ENCODE measurements at places on chromosomes 16 and 17.

DNA sequence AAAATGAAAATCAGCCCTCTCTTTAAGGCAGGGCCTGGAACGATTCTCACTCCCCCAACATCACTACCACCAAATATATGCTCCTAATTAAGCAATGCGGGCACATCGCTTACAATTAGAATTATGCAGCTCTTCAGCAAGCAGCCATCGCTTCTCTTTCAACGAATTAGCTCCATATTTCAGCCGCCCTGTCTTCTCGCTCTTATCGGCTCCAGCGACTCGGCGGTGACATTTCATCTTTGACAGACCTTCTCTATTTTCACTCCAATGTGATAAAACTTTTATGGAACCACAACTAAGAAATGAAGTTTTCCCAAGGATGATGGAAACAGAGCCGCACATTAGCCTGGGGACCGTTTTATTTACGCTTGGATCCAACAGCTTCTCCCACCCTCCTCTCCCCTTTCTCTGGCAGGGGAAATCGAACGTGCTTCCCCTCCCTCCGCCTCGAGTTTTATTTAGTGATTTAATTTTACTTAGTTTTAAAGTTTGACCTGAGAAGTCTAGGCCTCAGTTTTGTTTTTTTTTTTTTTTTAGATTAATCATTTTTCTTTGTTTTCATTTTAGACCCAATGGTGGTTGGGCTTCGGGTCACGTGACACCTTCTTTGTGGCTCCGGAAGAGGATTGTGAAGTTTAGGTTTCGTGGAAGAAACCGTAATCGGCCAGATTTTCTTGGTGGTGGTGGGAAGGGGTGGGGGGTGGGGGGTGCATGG, 3.1 kb upstream of the HOXB2 start:
- peak; percentile 18 for DNase-seq

DNA sequence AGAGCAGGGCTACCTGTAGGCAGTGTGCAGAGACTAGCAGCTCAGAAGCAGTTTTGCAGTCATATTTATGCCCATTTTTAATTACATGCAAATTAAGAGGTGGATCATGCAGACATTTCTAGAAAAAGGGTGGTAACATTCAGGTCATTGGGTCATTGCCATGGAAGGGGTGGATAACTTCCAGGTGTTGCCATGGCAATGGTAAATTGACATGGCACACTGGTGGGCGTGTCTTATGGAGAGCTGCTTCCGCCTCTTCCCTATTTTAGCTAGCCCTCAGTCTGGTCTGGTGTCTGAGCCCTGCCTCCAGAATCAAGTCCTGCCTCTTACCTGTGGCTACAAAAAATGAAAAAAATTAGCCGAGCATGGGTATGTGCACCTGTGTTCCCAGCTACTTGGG, 2.8 kb upstream of the DNAI2 start:
- peak; percentile 57 for DNase-seq

- no peak for DNase-seq
These were observed at the start of gene CORO6 for GRCh38 chr17:29622337-29623282. CORO6 (minus strand) TSS chr17:29622912; CDS start chr17:29621421, 1,491 bp downstream.

DNA sequence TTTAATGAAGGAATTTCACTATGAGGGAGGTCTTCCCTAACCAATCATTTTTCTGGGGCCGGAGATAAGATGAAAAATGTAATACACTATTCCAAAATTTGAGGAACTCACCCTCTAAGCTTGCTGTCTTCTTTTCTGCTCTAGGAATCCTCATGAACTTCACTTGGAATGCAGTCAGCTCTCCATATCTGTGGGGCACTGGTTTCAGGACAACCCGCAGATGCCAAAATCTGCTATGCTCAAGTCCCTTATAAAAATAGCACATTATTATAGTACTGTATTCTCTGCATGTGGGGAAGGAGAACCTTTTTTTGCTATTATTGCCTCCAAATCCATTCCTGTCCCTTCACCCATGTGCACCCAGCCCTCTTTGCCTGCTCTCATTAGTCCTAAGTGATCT, 146.0 kb downstream of the ABCA8 start:
- DNase-seq, result no peak

DNA sequence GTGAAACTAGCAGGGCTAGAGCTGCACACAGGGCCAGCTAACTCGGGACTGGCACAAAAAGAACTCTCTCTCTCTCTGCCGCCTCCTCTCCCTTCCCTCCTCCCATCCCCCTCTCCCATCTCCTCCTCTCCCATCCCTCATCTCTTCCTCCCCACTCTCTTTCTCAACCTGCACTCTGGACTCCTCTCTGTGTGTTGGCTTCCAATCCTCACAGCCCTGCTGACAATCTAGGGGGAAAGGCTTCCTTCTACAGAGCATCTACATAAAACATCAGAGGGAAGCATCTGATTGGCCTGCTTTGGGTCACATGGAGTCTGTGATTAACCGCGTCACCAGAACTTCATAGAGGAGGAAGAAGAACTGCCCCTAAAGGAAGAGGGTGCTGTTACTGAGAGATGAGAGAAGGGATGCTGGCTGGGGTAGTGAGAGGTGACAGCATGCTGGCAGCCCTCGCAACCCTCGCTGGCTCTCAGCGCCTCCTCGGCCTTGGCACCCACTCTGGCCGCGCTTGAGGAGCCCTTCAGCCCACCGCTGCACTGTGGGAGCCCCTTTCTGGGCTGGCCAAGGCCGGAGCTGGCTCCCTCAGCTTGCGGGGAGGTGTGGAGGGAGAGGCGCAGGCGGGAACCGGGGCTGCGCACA, 12.8 kb upstream of the ZFP90 start:
- no peak for DNase-seq

DNA sequence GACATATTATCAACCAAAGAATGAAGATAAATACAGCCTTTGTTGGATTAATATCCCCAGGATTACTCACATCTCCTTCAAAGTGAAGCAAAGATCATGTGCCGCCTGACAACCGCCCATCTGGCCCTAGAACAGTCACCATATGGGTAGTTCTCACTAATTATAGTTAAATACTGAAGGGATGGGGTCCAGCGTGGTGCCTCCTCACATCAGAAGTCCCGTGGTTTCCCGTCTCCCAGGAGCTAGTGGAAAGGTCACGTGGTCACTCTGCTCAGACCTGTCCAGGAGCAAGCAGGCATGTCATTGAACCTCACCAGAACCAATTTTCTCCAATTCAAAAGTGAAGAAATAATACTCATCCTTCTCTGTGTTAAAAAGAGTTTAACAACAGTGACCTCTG, 434.5 kb downstream of the SHISA9 start:
- DNase-seq, result no peak

GRCh38 chr17:1112875-1113274, 66.9 kb downstream of the ABR start:
- no peak for DNase-seq

GRCh38 chr16:24589997-24590396, 50.6 kb downstream of the RBBP6 start:
- DNase-seq, result no peak

DNA sequence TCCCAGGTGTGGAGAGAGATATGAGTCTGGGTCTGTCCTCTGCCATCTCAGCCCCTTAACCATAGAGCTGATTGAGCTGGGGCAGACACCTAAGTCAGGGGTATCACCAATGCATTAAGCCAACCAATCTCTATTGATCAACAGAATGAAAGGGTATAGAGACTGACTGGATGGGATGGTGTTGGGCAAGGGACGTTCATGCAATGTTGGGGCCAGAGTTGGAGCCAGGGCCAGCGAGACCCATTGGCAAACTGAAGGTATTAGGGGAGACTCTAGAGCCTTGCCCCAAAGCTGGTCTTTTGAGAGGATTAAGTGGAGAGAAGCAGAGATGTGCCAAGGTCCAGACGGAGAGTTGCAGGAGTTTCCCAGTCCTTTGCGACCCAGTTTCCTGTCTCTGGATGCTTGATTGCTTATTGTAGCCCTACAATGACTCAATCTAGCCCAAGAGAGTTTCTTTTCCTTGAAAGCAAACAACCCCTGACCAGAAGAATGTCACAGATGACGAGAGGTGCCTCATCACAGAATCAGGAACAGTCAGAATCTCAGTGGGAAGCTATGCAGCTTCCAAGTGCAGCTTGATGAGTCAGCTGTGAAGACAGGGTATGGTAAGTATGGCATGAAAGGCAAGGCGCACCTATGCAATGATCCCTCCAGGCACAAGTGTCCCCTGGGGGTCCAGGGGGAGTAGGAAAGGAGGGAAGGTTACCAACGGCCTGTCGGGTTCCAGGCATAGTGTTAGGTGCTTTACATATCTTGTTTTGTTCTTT, 137.2 kb downstream of the UTP18 start:
- no peak for DNase-seq

- DNase-seq, result no peak
These were observed 161.7 kb upstream of the SOX9 start for GRCh38 chr17:71959154-71959553.

DNA sequence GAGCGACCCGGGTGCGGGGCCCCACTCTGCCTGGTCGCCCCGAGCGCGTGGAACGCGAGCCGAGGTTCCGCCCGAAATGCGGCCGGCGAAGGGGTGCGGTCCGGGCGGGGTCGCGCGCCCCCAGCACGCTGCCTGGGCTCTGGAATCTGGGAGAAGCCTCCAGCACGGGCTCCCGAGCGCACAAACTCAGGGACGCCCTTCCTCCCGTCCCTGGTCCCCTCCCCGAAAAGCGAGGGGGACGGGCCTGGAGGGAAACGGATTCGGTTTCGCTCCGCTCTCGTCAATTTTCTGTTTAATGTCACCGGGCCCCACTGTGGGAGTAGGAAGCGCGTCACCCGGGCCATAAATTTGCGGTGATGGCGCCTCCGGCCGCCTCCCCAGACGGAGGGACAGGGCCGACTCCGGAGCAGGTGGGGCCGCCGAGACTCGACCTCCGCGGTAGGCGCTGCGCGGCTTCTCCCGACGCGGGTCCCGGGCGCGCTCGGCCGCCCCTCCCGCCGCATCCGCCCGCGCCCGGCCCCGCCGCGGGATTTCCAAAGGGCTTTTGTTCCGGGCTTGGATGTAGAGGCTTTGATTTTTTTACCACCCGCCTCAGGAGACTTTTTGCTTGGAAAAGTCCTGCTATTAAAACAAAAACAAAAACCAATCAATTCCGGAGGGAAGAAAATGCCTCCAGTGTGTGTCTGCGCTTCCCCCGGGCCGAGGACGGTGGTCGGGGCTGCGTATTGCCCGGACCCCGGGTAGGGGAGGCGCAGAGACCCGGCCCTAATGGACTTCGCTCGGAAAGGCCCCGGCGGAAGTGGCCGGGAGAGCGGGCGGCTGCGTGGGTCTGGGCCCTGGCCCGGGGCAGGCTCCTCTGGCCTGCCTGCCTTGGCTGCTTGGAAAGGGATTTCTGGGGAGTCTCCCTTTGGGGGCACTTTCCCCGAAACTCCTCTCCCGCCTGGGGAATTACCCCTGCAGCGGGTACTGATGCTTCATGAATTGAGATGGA, 7.9 kb upstream of the BAHCC1 start:
- DNase-seq, result peak; percentile 96

GRCh38 chr16:75432828-75433731, at the start of gene CFDP1:
CFDP1 (minus strand) TSS chr16:75433503; CDS start chr16:75433352, 151 bp downstream.
- DNase-seq, result peak; percentile 97

- no peak for DNase-seq
These were observed 18.5 kb downstream of the NFE2L1 start for GRCh38 chr17:48066656-48067055.

GRCh38 chr17:7774055-7774521, 56.5 kb downstream of the DNAH2 start:
- DNase-seq, result no peak

DNA sequence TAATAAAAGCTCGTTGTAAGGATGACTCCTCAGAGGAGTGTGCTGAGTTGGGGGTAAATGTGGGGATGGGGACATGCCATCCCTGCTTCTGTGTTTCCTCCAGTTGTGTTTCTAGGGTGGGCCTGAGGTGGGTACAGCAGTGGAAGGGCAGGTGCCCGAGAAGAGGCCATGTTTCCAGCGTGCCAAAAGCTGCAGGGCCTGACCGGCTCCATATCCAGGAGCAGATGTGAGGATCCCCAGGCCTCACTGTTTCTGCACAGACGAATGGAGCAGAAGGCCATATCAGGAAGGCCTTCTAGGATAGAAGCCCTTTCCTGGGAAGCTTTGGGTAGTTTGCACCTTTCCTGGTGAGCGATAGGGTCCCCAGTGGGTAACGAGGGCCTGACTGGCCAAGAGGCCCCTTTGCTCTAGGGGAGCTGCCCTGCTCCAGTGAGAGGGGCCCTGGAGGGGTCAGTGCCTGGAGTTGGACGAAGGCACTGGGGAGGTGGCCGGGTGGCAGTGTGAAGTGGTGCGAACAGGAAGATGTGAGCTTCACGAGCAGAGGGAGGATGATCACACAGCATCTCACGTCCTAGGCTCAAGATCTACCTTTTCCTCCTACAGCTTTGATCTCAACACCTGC, 62.9 kb downstream of the SHISA6 start:
- no peak for DNase-seq

DNA sequence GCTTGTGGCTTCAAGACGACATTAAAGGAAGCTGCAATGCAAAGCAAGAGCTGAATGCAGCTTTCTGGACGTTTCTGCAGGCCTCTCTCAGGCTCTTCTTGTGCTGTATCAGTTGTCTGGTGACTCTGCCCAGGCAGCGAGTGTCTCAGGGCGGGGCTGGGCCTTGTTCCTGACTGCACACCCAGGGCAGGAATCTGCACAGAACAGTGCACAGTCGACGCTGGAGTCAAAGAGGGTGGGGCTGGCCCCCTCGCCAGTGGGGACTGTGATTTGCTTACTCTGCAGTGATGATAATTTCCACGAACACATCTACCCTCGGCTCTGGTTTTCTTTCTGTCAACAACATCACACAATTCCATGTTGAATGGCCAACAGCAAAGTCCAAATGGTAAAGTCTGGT, 60.7 kb downstream of the IRF8 start:
- no peak for DNase-seq

GRCh38 chr17:35486920-35487732, 38.6 kb upstream of the SLFN13 start:
- peak; percentile 93 for DNase-seq

DNA sequence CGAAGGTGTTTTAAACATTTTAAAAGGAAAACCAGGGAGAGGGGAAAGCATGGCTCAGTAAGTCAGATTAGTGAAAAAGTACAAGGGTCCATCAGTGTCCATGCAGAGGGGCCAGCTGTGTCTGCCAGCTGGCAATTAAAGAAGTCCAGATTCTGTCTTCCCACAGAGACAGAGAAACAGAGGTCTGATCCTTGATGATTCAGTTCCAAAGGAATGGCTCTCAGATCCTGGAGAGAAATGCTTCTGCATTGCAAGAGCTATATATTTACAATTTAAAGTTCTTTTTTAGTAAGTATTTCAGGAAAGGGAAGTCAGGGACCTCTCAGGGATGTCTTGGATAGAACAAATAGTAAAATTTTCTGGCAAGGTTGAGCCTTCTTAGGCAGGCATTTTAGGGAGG, 56.2 kb downstream of the HSD17B2 start:
- DNase-seq, result no peak

DNA sequence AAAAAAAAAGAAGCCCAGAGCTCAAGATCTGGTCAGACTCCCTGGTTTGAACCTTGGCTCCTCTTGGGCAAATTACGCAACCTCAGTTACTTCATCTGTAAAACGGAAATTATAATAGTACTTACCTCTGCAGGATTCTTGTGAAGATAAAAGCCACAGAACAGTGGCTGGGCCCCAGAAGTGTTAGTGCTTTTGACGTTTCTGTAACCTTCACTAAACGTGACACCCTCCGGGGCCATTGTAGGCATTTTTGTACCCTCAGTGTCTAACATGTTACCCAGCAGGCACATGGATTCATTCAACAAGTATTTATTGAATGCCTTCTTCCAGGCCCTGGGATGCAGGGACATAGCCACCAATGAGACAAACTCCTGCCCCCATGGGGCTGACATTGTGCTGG, 58.0 kb downstream of the PITPNC1 start:
- peak; percentile 81 for DNase-seq
